ENCODE measurements at places on chromosomes 11 and 22.

DNA sequence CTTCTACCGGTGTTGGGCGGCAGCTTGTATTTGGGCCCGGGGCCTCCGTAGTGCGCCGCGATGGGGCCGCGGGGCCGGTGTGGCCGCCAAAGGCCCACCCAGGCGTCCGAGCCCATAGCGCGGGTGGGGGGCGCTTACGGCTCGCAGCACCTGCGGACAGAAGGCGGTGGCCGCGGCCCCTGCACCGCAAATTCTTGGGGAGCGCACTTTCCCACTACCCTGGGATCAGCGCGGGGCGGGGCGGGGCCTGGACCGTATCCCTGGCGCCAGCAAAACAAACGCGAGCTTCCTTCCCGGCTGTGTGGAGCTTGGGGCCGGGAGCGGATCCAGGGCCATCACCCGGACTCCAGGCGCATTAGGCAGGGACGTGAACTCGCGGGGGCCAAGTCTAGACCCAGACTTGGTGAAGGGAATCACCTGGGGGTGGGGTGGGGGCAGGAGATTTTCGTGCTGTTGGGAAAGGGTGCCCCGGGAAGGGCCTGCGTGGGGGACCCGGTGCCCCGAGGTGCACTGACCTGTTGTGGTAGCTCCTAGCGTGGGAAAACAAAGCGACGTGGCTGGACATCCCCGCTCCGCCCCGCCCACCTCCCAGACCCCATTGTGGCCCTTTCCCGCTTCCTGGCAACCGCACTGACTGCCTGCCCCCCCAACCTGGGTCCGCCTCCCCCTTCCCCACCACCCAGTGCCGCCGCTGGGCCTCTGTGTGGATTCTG is 2.3 kb upstream of the TYMP start:
- peak; percentile 52 for DNase-seq

DNA sequence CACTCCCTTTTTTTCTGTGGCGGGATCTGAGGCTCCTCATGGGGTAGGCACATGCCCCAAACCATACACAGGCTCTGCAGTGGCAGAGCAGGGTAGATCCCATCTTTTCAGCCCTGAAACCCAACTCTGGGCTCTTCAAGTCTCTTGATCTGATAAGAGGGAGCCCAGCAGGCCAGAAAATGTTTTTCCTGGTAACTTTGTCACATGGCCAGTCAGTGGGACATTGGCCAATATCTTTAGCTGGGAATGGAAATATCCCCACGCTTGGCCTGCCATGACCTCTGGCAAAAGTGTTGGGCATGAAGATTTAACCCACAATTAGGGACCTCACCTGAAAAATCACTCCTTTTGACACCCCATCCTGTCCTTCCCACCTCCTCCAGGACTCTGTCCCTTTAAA is 8.1 kb downstream of the INPP5J start:
- no peak for DNase-seq

- DNase-seq = no peak
These were observed 251.1 kb downstream of the NXPE2 start for GRCh38 chr11:114929351-114930000.

DNA sequence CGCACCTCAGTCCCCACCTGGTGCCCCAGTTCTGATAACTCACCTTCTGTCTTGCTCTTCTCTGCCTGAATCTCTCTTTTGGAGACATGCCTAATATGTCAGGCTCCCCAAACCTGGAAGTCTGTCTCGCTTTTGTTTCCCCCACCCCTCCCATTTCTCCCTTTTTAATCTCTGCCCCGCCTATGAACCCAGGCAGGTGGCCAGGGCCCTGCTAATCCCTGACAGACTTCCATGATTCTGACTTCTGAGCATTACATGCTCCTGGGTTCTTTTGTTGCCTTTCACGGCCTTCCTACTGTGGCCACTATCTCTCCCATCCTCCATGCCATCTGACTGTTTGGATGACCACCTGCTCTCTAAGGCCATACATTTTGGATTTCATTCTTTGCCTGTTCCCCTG is 1120.9 kb upstream of the CCDC90B start:
- no peak for DNase-seq

DNA sequence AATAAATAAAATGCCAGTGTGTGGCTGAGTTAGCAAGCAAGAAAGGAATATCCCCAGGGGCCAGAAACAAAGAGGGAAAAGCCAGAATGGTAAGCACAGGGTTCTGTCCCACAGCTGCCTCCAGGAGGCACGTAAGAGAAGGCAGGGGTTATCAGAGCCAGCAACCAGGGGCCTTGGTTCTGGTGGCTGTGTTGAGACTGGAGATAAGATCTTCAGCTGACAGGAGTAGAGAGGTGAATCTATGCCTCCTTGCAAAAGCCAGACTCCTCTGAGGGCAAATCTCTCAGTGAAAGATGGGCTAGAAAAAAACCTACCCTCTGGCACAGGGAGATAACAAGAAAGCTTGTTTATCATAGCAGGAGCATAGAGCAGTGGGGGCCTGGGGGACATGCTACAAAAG is 29.8 kb upstream of the NFAM1 start:
- DNase-seq = no peak
